Dorsolateral prefrontal cortex (tissue), 122 donors: ENCODE measurements at places on chromosomes 1 and 21. TPM values are rescaled to one million over a fixed set of nuclear protein-coding genes. Genes with fewer than 3 reads are reported as not detected.
A peak's percentile ranks its signal among the peaks of the same experiment; 100 is the strongest.

DNA sequence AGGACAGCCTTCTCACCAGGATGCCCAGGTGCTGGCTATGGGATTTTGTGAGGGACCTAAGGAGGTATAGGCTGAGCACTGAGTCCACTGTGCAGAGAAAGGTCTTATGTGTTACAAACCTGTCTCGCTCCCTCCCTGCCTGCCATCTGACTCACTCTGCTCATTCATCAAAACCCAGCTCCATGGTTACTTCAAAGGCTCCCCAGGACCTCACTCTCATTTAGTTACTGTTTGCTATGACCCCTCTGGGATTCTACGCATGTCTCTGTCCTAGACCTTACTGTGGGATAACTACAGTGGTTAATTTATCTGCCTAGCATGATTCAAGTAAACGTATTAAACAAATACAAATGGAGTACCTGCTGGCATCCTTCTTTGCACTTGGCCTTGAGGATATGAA is 211.6 kb upstream of the KIAA0040 start:
- DNase-seq: no peak

DNA sequence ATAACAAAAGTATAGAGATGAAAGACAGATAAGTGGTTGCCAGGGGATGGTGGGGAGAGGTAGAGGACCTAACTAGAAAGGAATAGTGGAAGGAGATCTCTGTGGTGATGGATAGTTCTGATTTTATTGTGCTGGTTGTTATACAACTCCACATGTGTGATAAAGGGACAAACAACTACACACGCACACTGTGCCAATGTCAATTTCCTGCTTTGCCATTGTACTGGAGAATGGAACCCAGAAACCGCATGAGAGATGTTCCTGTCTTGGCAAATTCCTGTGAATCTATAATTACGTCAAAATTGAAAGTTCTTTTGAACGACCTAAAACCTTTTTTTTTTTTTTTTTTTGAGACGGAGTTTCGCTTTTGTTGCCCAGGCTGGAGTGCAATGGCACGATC is 11.0 kb downstream of the TNFRSF9 start:
- no peak for DNase-seq

GRCh38 chr1:226676381-226676780 is 62.7 kb downstream of the ITPKB start:
- no peak for DNase-seq

DNA sequence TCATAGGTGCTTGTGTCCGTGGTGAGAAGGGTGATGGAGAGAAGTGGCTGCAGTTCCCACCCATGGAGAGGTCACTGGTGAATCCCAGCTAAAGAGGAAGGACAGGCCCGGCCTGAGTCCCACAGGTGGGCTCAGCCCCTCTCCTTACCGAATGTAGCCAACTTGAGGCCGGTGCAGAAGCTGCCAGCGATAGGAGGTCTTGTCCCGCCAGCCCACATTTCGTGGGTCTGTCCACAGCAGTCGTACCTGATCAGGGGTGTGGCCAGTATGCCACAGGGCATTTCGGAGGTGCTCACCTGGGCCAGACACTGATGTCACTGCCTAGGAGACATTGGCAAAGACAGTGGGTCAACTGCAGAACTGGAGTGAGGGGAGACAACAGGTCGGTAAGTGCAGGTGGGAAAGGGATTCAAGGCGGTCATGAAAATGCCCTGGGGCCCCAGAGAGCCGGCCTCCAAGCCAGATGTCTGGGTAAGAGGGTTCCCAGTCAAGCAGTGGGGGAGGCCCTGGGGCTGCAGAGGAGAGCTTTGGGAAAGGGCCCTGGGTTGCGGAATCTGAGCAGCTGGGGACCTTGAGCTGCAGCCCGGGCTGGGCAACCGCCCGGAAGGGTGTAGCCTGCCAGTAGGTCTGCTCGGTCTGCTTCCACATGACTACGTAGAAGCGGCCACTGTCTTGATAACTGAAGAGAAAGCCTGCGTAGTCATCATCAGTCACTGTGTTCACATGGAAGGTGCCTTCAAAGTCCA is 10.6 kb downstream of the THBS3 start:
- no peak for DNase-seq

DNA sequence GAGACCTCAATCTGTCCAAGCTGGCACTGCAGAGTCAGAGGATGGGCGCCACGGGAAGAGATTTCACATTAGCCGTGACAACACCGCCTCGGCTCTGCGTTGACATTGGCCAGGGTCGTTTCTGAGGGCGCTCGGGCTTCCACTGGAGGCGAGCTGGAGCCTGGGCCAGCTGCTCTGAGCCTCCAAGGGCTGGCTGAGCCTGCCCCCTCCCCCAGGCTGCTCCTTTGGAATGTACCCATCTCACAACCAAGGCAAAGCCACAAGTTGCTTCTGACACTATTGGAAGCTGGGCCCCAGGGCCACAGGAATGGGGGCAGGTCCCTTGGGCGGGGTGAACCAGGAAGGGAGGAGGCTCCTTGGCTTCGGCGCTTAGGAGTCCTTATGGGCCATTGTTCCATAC is 12.7 kb downstream of the GPR3 start:
- no peak for DNase-seq

DNA sequence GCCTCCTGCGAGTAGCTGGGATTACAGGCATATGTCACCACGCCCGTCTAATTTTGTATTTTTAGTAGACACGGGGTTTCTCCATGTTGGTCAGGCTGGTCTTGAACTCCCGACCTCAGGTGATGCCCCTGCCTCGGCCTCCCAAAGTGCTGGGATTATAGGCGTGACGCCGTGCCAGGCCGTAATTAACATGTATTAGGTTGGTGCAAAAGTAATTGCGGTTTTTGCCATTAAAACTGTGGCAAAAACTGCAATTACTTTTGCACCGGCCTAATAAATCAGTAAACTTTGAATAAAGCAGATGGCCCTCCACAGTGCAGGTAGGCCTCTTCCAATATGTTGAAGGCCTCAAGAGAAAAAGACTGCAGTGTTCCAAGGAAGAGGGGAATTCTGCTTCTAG is 35.4 kb downstream of the TNFRSF9 start:
- no peak for DNase-seq

- DNase-seq: peak; percentile 37
These were observed 16.1 kb downstream of the TIE1 start for GRCh38 chr1:43316738-43317520.

- DNase-seq: no peak
These were observed 2.0 kb upstream of the SYT6 start for GRCh38 chr1:114155706-114156105.

DNA sequence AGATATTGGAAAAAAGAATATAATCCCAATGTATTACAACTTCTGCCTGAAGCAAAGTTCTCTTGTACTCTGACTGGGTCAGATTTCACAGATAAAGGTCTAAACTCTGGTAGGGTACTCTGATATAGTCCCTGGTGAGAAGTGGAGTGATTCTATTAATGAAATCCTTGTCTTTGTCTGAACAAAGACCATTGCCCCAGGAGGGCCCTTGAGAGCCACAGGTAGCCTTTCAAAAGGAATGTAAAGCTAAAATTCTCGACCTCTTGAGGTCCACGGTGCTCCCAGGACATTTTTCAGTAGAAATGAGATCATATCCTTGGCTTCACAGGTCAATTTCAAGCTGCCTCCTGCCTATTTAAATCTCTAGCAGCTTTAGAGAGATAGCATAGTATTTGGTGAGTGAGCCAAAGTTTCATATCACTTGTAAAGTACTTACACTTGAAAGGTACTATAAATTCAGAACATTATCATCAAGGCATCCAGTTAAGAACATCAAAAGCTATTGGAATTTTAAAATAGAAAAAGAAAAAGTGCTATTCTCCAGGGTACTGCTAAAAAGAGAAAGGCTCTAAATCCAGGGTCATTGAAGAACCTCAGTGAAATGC is 10.1 kb downstream of the TNNI3K start:
- DNase-seq: no peak

DNA sequence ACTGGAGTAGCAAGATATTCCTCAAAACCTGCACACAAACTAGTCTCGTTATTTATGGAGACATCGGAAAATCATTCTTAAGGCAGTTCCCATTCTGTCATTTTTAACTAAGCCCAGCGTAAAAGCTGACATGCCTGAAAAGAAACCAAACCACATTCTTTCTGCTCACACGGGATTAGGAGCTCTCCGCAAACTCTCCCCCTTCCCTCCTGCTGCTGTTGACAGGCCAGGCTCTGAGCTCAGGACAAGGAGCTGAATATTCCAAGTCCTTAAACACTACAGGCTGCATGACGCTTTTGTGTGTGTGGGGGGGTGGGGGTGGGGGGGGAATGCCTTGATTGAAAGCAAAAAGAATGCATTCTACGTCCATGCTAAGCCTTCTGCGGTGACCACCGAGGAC is 5.2 kb downstream of the OLIG1 start:
- DNase-seq: no peak

- DNase-seq: no peak
These were observed 40.4 kb downstream of the TBX15 start for GRCh38 chr1:118947790-118948189.

DNA sequence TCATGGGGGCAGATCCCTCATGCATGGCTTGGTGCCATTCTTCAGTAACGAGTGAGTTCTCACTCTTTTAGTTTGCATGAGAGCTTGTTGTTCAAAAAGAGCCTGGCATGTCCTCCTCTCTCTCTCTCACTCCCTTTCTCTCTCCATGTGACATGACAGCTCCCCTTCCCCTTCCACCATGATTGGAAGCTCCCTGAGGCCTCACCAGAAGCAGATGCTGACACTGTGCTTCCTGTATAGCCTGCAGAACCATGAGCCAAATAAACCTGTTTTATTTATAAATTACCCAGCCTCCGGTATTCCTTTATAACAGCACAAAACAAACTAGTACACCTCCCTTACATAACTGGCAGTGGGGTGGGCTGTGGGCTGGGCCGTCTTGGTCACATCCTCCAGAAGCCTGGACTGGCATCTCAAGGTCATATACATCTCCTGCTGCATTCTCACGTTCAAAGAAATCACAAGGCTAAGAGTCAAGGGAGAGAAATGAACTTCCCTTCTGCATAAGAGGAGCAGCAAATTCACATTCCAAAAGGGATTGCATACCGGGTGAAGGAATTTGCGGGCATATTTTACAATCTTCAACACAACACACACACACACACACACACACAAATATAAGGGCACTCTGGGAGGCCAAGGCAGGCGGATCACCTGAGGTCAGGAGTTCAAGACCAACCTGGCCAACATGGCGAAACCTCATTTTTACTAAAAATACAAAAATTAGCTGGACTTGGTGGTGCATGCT is 2.3 kb upstream of the CCSAP start:
- no peak for DNase-seq

GRCh38 chr1:75937034-75937433 is 4.8 kb upstream of the ASB17 start:
- no peak for DNase-seq

DNA sequence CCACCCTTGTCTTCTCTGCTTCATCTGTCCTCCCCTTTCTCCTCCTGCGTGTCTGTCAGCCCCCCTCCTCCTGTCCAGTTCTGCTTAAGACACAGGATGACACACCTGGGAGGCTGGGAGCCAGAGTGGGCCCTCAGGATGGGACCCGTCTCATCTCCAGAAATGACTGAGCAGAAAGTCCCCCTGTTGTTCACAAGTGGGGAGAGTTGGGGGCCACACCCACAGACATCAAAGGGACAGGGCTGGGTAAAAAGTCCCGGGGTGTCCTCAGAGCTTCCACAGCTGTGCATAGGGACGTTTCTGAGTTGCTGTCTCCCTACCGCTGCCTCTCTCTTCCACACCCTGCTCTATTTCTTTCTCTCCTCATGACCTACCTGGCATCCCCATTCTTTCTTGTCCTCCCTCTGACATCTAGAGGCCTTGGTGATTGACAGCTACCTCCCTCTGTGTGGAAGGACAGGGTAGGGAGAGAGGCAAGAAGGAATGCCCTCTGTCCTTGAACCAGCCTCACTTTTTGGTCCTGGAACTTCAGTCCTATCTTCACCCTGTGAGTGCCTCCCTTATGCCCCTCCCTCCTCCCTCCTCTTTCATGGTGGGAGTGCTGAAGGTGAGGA is 19.5 kb upstream of the SH2D2A start:
- DNase-seq: no peak

GRCh38 chr21:44818640-44819011 is 764 bp upstream of the SUMO3 start:
- no peak for DNase-seq

- peak; percentile 75 for DNase-seq
These were observed 65.2 kb upstream of the TARBP1 start for GRCh38 chr1:234544087-234544579.

Gene OR6N1
- not detected for total RNA-seq

Gene CD5L
- not detected for total RNA-seq

Gene ACTN2
- total RNA-seq: 67.2 TPM

Gene CFHR4
- total RNA-seq: not detected

Gene LUZP1
- 66.9 TPM for total RNA-seq

Gene DENND1B
- total RNA-seq: 29.0 TPM

Gene WDR47
- total RNA-seq: 102 TPM
